Neural progenitor cell (in vitro differentiated cells): ENCODE measurements at places on chromosomes 1 and 21. TPM values are rescaled to one million over a fixed set of nuclear protein-coding genes. Genes with fewer than 3 reads are reported as not detected.

DNA sequence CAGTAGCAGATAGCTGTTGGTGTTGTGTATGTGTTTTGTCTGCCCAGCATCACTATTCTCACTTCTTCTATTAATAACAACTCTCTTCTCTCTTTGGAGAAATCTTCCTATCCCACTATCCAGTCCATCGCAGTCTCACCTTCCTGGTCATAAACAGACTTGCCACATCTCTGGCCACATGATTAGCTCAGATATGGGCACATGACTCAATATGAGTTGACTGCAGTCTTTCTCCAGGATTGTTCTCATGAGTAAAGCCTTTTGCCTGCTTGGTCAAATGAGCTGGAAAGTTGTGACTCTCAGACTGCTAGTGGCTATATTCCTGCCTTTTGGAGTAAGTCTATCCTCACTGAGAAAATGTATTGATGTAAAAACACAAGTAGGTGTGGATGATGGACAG is 32.9 kb upstream of the TADA1 start:
- no peak for DNase-seq

DNA sequence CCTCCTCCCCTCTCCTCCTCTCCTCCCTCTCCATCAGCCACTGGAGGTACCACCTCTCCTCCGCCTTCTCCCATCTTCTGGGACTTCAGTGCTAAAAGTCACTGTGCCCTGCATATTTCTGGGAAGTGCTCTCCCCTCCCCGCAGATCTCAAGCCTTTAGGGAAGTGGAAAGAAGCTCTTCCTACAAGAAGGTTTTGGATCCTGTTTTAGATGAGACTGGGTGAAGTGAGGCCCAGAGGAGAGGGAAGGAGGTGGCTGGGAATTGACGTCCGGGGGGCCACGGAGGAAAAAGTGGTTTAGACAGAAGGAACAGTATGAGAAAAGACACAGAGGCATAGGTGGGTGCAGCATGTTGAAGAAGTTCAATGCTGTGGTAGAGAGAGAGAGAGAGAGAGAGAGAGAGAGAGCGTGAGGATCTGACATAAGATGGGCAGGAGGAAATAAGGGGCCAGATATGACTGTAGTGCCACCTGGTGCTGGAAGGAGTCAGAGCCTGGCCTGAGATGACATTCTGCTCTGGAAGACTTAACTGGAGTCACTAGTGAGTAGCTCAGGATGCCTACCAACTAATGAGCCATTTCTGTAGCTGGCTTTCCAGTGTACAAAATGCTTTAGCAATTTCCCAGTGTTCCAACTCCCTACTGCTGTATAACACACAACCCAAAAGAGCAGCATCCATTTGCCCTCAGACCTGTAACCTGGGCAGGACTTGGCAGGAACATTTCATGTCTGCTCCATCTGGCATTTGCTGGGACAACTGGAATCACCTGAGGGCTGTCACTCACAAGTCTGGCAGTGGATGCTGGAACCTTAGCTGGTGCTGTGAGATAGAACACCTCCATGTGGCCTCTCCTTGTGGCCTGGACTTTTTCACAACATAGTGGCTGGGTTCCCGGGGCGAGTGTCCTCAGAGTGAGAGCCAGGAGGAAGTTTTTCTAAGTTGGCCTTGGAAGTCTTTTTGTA is 16.6 kb upstream of the ZSCAN20 start:
- peak; percentile 66 for DNase-seq

The SPRR2B gene
- total RNA-seq: not detected in 2 replicates

The COL24A1 gene
- total RNA-seq: not detected in 2 replicates

The KHDC4 gene
- total RNA-seq: 91.5 and 91.9 TPM in 2 replicates
